Activated T-helper 2 cell treated with anti-CD3 and anti-CD28 coated beads, Interferon-gamma antibody, Interleukin-2, Interleukin-4, amounts not matched to agents 10 μg/mL and 5 μg/mL and 100 μg/mL, durations not matched to agents 14 hours and 24 hours and 36 hours (primary cell): ENCODE measurements at places on chromosomes 2 and 18. TPM values are rescaled to one million over a fixed set of nuclear protein-coding genes. Genes with fewer than 3 reads are reported as not detected.

DNA sequence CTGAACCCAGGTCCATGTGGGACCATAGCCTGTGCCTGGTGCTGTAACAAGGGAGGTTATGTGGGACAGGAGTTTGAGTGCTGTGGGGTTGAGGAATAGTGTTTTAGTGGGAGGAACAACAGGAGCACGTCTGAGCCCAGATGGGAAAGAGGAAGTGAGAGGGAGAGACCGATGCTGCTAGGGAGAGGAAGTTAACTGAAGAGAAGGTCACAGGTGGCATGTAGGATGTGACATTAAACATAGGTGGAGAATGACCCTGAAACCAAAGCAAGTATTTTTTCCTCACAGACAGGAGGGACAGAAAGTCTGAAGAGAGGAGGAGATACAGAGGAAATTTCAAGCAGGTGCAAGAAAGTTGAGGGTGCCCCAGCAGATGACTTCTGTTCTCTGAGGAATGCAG, 87.8 kb downstream of the ACOXL start:
- peaks cover 7% of the 10 kb centered on the region for H3K36me3 ChIP-seq
- H3K27me3 ChIP-seq = peaks cover 42% of the 10 kb centered on the region
- no peak for DNase-seq

DNA sequence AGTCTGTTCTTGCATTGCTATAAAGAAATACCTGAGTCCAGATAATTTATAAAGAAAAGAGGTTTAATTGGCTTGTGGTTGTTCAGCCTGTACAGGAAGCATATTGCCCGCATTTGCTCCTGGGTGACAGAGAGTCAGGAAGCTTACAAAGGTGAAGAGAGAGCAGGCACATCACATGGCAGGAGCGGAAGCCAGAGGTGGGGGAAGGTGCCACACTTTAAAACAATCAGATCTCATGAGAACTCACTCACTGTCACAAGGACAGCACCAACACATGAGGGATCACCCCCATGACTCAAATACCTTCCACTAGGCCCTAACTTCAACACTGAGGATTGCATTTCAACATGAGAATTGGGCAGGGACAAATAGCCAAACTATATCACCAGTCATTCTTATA, 124.8 kb upstream of the COL5A2 start:
- peaks cover 4% of the 10 kb centered on the region for H3K36me3 ChIP-seq
- no peaks in the 10 kb centered on the region for H3K27me3 ChIP-seq
- peaks cover 38% of the 10 kb centered on the region for H3K4me1 ChIP-seq
- H3K4me3 ChIP-seq = no peak overlapping the region

DNA sequence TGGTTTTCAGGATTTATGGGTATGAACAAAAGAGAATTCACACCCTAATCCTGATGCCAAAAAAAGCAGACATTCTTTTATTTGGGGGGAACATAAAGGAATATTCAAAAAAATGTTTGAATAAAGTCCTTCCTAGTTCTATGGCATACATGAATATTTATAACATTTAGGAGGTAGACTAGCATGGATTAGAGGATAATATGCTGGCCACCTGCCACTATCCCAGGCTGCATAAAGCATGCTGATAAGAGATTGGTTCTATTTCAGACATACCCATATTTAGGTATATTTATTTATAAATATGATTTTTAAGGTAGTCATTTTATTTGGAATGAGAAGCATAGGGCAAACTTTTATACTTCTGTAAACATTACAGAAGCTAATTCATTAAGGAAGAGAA, 34.9 kb upstream of the MAP3K20 start:
- no peaks in the 10 kb centered on the region for H3K36me3 ChIP-seq
- DNase-seq = no peak
- H3K27ac ChIP-seq = no peak overlapping the region
- H3K27me3 ChIP-seq = peaks cover 2% of the 10 kb centered on the region
- H3K4me1 ChIP-seq = no peaks in the 10 kb centered on the region

DNA sequence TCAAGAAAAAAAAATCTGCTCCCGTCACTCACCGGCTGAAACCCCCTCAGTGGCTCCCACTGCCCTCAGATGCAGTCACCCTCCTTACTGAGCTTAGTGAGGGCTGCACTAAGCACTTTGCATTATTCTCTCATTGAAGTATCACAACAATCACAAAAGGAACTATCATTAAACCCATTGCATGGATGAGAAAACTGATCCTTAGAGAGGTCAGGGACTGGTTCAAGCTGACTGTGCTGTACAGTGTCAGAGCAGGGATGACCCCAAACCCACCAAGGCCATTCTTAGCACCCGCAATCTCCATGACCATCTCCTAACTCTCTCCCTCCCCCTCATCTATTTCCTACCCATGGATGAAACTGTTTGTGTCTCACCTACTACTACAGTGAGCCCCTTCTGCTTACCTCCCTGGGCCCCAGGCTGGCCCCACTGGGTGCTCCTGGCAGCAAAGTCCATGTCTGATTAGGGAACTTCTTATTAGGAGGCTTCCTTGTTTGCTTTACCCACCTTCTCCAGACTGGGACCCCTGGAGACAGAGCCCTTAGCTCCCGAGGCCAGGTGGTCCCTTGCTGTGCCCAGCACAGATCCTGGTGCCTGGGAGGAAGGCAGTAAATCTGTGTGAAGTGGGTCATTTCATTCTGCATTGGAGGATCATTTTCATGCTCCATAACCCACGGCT, 139.3 kb upstream of the ID2 start:
- H3K27me3 ChIP-seq = no peaks in the 10 kb centered on the region
- no peaks in the 10 kb centered on the region for H3K36me3 ChIP-seq
- no peak for DNase-seq
- peaks cover 82% of the 10 kb centered on the region for H3K4me1 ChIP-seq
- H3K27ac ChIP-seq = peak overlapping the region; percentile 99
- H3K4me3 ChIP-seq = peak overlapping the region; percentile 34

DNA sequence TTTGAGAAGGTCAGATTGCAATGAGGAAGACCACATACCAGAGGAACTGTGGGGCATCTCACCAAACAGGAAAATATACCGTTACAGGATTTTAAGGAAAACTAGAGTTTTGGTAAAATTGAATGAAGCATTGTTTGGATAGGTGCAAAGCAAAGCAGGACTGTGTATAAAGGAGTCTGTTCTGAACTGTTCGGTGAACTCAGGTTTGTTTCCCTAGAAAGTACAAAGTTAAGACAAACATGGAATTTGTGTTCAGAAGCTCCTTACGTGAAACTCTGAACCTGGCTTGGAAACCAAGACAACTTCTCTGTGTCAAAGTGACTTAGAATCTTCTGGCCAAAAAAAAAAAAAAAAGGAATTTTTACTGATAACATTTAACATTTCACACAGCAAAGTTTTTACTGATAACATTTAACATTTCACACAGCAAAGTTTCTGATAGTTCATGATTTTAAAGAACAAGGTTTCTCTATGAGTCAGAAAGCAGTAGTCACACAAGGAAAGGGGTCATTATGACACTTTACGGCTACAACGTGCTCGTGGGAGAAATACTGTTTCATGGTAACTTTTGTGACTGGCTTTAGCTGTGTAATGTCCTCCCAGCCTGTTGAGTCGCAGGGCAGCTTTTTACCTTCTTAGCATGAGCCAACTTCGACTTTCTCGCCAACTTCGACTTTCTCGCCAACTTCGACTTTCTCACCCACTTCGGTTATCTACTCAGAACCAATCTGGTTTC, 21.2 kb upstream of the TET3 start:
- no peaks in the 10 kb centered on the region for H3K27me3 ChIP-seq
- H3K4me1 ChIP-seq = peaks cover 43% of the 10 kb centered on the region
- peak; percentile 20 for DNase-seq
- peaks cover 36% of the 10 kb centered on the region for H3K36me3 ChIP-seq

- H3K4me3 ChIP-seq = no peak overlapping the region
- H3K27ac ChIP-seq = no peak overlapping the region
- H3K36me3 ChIP-seq = no peaks in the 10 kb centered on the region
- no peaks in the 10 kb centered on the region for H3K27me3 ChIP-seq
- no peak for DNase-seq
- no peaks in the 10 kb centered on the region for H3K4me1 ChIP-seq
Measured at GRCh38 chr18:10072671-10073175, 158.9 kb downstream of the VAPA start.

GRCh38 chr2:7379799-7380198, 462.6 kb downstream of the RNF144A start:
- no peak overlapping the region for H3K27ac ChIP-seq
- no peak for DNase-seq
- H3K4me3 ChIP-seq = no peak overlapping the region
- H3K36me3 ChIP-seq = no peaks in the 10 kb centered on the region

- H3K27me3 ChIP-seq = no peaks in the 10 kb centered on the region
- peaks cover 5% of the 10 kb centered on the region for H3K36me3 ChIP-seq
- DNase-seq = no peak
- H3K4me1 ChIP-seq = peaks cover 55% of the 10 kb centered on the region
- H3K27ac ChIP-seq = peak overlapping the region; percentile 42
- no peak overlapping the region for H3K4me3 ChIP-seq
Measured at GRCh38 chr2:223947711-223948205, 2.6 kb upstream of the WDFY1 start.

DNA sequence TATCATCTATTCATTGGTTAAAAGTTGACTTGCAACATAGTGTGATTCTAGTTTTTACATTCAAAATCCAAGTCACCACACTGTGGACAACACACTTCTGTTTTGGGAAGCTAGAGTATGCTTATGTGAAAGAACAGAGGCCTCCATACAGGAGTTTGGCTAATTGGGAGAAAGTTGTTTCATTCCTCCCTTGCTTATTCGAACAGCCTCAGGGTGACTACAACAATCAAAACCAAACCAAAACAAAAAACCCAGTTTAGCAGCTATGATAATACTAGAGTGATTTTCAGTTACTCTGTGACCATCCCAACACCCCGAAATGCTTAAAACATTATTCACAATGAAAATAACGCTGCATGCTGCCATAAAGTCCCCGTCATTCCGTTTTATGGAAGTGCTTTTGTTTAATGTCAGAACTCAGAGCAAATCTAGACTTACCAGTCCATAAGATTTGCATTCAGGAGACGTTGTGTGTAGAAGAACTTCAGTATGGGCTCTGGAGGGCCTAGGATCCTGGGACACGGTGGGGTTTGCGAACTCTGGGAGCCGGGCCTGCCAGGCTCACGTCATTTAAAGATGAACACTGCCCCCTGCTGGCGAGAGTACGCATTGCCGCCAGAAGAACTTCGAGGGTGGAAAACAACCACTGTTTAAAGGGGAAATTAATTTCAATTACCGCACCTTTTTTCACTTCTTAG, 111.4 kb downstream of the FTCDNL1 start:
- no peak overlapping the region for H3K27ac ChIP-seq
- H3K36me3 ChIP-seq = no peaks in the 10 kb centered on the region
- H3K27me3 ChIP-seq = peaks cover 22% of the 10 kb centered on the region
- no peak overlapping the region for H3K4me3 ChIP-seq

- DNase-seq = no peak
- peaks cover 66% of the 10 kb centered on the region for H3K27me3 ChIP-seq
- H3K36me3 ChIP-seq = no peaks in the 10 kb centered on the region
- peak overlapping the region; percentile 61 for H3K4me3 ChIP-seq
- H3K27ac ChIP-seq = no peak overlapping the region
Measured at GRCh38 chr2:192195548-192196418, 1.1 kb upstream of the TMEFF2 start.

DNA sequence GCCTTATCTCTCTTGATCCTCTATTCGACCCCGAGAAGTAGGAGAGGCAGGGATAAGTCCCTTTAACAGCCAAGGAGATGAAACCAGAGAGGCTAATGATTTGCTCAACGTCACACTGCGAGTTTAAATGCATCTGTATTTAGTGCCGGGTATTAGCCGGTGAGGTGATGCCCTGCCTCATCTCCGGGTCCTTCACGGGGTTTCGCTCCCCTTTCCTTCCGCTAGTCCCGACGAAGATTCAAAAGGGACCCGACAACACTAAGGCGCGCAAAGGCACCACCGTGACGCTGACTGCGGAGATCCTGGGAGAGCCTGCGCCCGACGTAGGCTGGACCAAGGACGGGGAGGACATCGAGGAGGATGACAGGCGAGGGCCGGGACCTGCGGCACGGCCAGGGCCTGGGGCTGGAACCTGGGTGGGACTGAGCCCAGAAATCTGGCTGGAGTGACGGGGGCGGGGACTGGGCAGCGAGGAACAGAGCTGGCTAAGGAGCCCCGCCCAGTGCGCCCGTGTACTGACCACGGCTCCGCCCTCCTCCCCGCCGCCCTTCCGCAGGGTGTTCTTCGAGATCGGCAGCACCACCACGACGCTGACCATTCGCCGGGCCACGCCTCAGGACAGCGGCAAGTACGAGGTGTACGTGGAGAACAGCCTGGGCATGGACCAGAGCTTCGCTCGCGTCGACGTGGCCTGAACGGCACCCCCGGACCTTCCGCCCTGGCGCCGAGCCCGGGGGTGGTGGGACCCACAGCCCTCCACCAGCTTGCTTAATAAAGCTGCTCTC, 1.0 kb upstream of the GMPPA start:
- peak; percentile 36 for DNase-seq
- peak overlapping the region; percentile 96 for H3K4me3 ChIP-seq
- H3K36me3 ChIP-seq = no peaks in the 10 kb centered on the region
- H3K4me1 ChIP-seq = peaks cover 33% of the 10 kb centered on the region
- H3K27ac ChIP-seq = no peak overlapping the region
- peaks cover 47% of the 10 kb centered on the region for H3K27me3 ChIP-seq

DNA sequence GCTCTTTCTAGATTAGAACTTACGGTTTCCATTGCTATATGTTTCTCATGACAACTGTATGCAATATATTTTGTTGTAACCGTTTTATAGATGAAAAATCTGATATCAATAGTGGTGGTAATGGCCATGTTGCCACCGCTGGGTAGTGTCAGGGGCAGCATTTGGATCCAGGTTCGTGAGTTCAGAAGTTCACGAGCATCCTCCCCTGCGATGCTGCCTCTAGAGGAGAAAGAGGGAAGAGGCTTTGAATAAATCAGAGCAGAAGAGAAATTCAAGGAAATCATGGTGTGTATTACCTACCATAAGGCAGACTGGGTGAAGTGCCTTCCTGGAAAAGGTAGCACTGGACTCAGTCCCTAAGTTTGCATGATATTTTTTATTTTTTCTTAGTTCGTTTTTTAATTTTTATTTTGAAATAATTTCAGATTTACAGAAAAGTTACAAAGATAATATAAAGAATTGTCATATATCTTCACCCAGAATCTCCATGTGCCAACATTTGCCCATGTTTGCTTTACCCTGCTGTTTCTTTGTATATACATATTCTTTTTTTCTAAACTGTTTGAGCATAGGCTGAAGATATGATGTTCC, 3.3 kb upstream of the ZBTB7C start:
- peaks cover 5% of the 10 kb centered on the region for H3K4me1 ChIP-seq
- no peaks in the 10 kb centered on the region for H3K36me3 ChIP-seq
- peaks cover 71% of the 10 kb centered on the region for H3K27me3 ChIP-seq
- no peak overlapping the region for H3K27ac ChIP-seq

GRCh38 chr2:181780657-181781056, 100.3 kb upstream of the NEUROD1 start:
- H3K4me1 ChIP-seq = peaks cover 15% of the 10 kb centered on the region
- H3K36me3 ChIP-seq = no peaks in the 10 kb centered on the region
- no peak overlapping the region for H3K27ac ChIP-seq
- no peak for DNase-seq
- peaks cover 6% of the 10 kb centered on the region for H3K27me3 ChIP-seq
- no peak overlapping the region for H3K4me3 ChIP-seq

DYNAP gene
- total RNA-seq = not detected in 2 replicates

AQP4 gene
- total RNA-seq = not detected in 2 replicates

SCYGR1 gene
- not detected in 2 replicates for total RNA-seq

ALPP gene
- total RNA-seq = not detected in 2 replicates

ELOA2 gene
- not detected in 2 replicates for total RNA-seq

LAMA3 gene
- 0.05 TPM in 1 of 2 replicates, not detected in the other for total RNA-seq

ANKRD30BL gene
- total RNA-seq = not detected in 2 replicates
